Activated CD4-positive, alpha-beta T cell treated with anti-CD3 and anti-CD28 coated beads, Interleukin-2, amount 10 ng/mL, durations not matched to agents 24 days and 14 days (primary cell): ENCODE measurements at places on chromosomes 1 and 21.

DNA sequence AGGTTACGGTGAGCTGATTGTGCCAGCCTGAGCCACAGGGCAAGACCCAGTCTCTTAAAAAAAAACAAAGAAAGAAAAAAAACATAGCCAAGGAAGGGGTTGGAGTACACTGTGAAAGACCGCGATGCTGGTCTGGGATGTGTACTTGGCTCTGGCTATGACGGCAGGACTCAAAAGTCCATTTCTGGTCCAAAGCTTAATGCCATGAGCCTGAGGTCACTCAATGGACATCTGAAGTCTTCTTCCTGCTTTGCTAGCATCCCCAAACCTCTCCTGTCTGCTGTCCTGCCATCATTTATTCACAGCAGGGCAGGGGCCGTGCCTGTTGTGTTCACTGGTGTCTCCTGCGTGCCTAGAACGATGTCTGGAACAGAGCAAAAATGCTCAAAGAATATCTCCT lies 1.5 kb upstream of the ARHGEF10L start:
- no peak for DNase-seq

DNA sequence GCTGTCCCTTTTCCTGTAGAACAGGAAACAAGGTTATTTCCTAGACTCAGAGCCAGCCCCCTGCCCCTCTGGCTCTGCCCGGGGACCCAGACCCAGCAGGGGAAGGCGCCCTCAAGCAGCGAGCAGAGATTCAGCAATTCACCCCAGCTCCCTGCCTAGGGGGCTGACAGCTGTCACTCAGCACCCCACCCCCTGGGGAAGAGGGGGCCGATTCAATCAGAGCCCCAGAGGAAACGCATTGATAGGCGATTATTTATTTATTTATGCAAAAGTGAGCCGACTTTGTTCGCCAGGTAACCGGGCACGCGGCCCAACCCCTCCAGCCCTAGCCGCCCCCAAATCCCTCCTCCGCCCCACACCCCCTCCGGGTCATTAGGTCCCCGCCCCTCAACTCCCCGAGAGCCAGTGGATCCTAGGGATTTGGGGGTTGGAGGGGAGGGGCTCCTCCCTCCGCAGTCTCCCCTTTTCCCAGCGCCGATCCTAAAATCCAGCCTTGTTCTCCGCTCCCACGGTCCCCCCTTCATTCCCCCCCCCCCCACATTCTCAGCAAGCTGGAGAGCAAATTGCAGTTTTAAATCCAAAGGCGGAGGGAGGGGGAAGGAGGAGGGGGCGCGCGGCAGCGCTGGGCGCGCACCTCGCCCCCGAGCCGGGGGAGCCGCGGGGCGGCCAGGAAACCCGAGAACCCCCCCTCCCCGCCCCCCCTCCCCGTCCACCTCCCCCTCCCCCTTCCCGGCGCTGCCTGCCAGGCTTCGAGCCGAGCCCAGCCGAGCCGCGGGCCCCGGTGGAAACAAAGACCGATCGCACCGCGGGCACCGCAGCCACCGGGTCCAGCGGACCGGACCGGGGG lies 1.3 kb downstream of the AHDC1 start:
- peak; percentile 84 for DNase-seq

DNA sequence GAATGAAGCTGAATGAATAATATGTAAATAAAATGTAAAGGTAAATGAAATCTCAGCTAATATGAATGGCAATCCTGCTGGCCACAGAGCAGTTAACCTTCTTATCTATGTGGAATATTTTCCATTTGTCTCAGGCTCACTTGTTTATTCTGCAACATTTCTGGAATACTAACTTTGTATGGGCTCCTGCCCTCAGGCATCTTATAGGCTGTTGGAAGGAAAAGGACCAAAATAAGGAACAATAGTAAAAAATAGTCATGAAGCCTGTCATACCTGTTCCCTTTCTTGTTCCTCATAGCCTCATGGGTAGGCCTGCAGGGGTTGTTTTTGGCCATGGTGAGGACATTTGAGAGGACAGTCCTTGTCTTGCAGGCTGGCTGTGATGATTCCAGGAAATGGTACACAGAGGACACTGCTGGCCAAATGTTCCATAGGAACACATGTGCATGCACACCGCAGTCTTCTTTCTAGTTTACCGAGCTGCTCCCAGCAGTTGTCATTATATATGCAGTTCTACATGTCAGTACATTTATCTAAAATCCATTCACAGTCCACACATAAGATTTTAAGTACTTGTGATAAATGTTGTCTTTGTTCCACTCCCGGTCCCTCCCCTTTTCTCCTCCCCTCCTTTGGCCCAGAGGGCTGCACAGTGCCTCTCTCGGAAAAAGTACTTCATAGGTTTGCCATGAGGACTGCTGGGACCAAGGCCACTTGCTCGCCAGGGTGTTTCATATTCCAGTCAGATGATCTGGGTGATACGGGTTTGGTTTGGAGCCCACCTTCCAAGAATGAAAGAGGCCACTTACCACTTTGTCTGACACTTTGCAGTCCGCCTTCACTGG lies 15.2 kb upstream of the KCNQ4 start:
- DNase-seq: no peak

GRCh38 chr1:200306944-200307754 lies 102.7 kb downstream of the ZNF281 start:
- peak; percentile 71 for DNase-seq

DNA sequence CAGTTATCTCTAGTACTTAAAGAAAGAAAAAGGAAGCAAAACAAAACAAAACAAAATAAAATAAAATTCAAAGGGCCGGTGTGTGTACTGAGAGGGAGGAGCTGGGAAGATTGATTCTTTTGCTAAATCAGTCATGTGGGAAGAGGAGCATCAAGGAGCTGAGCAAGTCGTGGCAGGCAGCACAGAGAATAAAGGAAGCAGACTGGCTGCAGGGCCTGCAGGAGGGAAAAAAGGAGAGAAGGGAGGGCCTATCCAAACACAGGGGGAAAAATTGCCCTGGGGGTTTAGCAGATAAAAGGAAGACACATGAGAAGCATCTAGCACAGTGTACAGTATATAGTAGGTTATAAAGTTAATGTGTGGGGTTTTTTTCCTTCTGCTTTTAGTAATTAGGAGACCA lies 27.6 kb downstream of the AGO4 start:
- DNase-seq: no peak

GRCh38 chr1:62384276-62385005 lies 52.4 kb upstream of the USP1 start:
- no peak for DNase-seq

DNA sequence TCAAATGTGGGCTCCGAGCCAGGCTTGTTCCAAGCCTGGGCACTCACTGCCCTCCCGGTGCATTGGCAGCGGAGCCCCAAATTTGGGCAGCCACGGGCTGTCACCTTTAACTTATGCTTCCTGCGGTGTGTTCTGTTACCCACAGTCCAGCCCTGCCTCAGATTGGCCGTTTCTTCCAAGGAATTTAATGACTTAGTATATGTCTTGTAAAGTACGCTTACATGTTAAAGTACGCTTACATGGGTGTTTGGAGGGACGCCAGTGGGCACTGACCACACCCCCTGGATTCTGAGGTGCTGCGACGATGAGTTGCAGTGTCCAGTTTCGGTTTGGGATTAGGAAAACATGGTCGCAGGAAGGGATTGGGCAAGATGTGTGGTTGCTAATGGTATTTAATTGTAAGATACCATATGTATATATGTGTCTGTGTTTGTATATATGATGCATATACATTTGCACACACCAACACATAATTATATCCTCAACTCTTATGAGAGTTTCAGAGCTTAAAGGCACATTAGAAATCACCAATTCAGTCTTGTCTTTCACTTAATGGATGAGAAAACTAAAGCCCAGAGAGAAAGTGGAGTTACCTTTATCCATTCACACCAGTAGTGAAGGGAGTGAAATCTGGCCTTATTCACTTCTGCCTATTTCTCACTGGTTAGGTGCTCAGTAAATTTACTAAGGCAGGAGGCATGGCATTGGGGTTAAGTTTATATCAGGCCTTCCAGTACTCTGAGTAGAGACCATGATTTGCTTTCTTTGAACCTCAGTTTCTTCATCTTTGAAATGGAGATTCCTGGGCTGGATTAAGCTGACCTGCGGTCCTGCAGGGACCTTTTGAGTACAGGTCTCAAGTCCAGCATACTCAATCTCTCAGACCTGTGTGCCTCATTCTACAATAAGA lies 1.0 kb downstream of the SMYD2 start:
- no peak for DNase-seq

DNA sequence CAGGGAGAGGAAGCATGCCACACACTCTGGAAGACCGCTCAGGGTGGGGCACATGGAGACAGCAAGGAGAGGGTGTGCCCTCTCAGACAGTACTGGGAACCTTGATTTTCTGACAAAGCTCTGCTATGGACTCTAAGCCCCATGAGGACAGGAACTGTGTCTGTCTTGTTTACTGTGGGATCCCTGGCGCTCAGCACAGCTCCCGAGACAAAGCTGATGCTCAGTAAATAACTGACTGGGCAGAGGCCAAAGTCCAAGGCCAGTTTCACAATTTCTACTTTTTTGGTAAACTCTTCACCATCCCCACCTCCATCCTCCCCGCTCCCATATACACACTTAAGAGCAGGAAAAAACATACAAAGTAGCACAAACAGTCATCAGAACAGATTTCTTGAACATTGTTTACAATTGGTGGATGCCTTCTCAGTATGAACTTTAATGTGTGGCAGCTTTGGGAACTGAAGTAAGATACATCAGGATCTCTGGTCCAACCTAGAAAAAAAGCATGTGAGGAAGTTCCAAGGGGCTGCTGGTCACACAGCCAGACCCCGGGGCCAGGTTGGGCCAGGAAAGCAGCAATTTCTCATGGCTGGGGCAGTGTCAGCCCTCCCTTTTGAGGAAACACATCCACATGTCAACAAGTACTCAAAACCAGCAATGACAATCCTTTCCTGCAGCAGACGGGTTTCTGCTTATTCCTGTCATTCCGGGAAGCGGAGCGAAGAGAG lies 5.6 kb upstream of the AHCYL1 start:
- DNase-seq: no peak

DNA sequence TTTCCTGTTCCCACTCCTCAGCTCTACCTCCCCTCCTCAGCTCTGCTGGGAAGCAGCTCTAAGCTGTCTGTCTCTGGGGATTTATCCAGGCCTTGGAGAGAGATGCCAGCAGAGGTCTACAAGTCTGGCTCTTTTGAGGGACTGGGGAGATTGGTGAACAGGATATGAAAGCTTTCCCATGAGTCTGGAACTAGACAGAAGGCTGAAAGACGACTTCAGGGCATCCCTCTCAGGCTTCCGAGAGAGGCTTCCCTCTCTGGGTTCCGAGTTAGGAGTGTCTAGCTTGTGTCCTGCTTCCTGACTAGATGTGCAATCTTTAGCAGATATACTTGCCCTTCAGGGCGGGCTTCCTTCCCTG lies 733 bp downstream of the TMEM35B start:
- no peak for DNase-seq

- no peak for DNase-seq
Observed at GRCh38 chr21:14284481-14284880, 68.5 kb downstream of the RBM11 start.

DNA sequence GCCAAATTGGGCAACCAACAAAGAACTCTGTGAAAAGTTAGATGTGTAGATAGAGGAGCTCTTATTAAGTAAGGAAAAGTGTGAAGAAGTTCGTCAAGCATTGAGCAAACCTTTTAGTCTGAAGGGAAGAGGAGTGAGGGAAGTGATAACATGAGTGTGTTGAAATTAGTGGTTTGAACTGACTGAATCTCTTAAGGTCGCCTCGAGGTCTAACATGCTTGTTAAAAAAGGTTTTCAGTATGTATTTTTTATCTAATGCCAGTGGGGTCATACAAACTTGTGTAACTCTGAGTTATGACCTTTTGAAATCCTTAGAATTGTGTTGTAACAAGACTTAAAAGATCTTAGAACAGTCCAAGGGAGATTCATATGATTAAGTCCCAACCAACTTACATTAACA lies 34.1 kb downstream of the SOAT1 start:
- DNase-seq: no peak

GRCh38 chr1:47474278-47475193 lies 36.7 kb downstream of the FOXD2 start:
- no peak for DNase-seq

- DNase-seq: no peak
Observed at GRCh38 chr1:17440827-17441168, 1.3 kb upstream of the RCC2 start.

DNA sequence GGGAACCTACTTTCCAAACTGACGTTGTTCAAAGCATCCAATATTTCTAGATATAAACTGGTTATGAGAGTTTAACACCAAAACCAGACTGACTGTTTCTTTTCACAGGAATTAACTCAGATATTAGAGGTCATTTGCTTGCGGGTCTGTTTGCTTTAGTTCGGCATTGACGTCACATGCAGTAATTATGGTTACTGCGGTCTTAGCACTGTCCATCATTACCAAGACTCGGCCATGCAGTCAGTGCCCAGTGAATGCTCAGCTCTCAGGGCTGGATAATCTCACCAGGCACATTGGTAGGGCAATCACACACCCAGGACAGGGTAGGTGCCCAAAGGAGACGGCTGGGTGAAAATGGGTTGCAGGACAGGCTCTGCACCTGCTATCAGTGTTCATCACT lies 9.9 kb upstream of the F3 start:
- no peak for DNase-seq

GRCh38 chr1:217021400-217021799 lies 298.2 kb upstream of the ESRRG start:
- DNase-seq: no peak

DNA sequence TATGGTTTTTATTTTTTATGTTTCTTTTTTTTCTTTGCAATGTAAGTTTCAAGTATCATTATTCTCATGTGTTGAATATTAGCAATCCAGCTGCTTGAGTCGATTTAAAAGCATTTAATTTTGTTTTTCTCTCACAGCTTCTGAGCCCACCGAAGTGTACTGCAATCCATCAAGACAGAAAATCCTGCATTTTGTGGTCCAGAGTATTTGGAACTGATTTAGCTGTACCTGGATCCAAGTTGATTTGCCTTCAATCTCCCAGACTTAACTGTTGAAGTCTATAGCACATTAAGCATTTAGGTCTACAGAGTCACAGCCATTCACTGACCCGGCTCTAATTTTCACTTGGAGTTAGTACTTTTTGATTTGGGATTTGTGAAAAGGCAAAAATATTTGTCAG lies 622.9 kb upstream of the ADAMTS5 start:
- no peak for DNase-seq

GRCh38 chr1:101064697-101065096 lies 39.1 kb upstream of the DPH5 start:
- DNase-seq: no peak

GRCh38 chr1:100396651-100397050 lies 44.3 kb downstream of the CDC14A start:
- peak; percentile 63 for DNase-seq

DNA sequence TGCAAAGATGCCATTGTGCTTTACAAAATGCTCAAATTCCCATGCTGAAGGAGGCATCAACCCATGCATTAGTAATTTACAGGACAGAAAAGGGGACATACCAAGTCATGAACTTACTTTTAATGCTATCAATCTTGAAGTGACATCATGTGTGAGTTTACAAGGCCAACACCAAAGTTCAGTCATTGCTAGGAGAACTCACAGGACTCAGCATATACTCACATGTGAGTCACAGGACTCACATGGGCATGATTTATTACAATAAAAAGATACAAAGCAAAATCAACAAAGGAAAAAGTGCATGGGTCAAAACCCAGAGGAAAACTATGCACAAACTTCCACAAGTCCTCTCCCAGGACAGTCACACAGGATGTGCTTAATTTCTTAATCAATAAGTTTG lies 1656.0 kb downstream of the MRPL39 start:
- DNase-seq: no peak

GRCh38 chr1:219666242-219666641 lies 53.3 kb upstream of the ZC3H11B start:
- DNase-seq: no peak

GRCh38 chr1:2177541-2177940 lies 17.0 kb downstream of the FAAP20 start:
- DNase-seq: no peak
